ENCODE measurements at places on chromosomes 2 and 18.

DNA sequence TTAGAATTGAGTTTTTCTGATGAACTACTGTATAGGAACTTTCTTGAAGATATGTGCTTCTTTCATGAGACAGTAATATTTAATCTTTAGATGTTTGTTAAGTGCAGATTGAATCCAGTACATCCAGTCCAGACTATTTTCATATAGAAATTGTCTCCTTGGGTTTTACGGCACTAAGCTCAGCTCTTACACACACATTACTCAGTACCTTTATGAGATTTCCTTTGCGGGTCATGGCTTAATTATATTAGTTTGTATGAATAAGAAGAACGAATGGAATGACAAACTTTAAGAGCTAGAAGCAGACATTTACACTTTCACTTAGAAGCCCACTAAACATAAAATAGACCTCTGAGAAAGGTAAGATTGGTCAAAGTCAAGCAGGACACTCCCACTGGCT is 223.3 kb upstream of the THUMPD2 start:
- DNase-seq, result no peak

DNA sequence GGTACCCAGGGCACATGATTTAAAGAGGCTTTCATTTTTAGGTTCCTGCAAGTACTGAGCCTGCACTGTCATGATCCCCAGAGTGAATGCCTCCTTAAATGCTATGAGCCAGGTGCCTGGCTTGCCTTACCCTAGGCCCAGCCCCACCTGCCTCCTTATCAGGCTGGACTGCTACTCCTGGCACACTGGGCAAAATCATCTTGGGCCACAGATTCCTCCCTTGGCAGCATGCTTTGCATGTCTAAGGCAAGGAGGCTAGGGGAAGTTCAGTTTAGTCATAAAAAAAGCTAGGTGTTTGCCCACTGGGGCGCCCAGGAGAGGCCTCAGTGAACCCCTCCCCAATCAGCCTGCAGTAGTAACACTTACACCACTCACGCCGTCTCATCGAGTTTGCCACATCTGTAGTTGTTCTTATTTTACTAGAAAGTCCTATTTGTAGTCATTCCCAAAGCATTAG is 45.1 kb downstream of the LBH start:
- DNase-seq, result no peak

DNA sequence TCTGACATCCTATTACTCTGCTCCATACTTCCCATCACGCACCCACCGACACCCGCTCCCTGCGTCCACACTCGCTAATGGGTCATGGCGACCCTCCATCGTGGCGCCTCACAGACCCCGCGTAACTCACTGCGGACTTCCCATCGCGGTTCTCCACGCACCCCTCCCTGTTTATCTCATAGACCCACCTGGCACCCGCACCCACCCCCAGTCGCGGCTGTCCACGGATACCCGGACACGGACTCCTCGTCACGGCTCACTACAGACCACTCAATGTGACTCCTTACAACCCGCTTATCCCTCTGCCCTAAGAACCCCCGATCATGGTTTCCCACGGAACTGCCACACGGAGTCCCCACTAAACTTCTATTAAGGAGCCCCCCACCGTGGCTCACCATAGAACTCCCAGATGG is 458 bp downstream of the CXXC1 start:
- no peak for DNase-seq

- DNase-seq, result no peak
Observed at GRCh38 chr18:74996996-74997395, 211.9 kb downstream of the PTGR3 start.

DNA sequence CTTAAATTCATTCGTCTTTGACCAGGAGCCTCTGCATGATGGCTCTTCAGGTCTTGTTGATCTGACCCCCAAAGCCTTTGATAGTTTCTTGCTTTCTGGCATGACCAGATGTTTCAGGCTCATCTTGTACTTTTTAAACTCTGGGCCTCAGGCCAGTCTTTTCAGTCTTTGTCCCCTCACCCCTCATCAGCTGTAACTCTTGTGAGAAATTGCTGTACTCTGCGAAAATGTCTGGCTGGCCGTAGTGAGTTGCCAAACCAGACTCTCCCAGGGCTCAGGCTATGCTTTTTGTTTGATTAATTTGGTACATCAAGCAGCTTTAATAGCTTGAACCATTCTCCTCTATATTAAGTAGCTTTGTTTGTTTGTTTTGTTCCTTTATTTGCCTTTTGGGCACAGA is 75.9 kb downstream of the BABAM2 start:
- no peak for DNase-seq

DNA sequence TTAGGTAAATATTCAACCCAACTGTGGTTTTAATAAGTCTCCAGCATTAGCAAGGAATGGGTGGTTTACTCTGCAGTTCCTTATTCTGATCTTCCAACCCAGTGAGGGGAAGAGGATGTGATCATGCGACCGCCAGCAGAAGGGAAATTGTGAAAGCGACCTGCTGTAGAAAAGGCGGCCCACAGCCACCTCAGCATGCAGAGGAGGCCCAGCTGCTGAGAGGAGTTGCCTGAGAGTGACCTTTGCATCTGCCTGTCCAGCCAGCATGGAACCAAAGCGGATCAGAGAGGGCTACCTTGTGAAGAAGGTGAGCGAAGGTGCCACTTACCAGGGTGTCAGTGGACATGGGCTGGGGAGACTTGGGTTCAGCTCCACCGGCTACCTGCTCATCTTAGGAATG is at the start of gene PLEK:
PLEK (plus strand) TSS at position 196 of the 400 bp plus-strand sequence; CDS start at position 266, 70 bp downstream.
- no peak for DNase-seq

Data from pancreas (tissue), 10 donors.